OCI-LY7 (cell line): ENCODE measurements at places on chromosomes 4 and X.
A peak's percentile ranks its signal among the peaks of the same experiment; 100 is the strongest.

DNA sequence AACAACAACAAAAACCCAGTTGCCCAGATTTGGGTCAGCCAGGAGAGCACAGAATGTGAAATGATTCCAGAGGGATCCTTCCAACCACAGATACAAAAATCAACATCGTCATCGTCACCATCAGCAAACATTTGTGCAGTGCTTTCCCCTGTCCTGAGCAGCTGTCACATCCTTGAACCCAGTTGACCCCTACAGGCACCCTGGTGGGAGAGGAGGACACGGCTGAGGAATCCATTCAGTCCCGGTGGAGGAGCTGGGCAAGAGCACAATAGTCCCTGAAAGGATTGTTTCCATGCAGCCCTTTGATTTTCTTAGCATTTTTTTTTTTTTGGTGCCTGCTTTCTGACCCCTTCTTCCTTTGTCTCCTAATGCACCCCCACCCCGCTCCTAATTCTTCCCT lies 37.1 kb upstream of the STX18 start:
- DNase-seq, result no peak

DNA sequence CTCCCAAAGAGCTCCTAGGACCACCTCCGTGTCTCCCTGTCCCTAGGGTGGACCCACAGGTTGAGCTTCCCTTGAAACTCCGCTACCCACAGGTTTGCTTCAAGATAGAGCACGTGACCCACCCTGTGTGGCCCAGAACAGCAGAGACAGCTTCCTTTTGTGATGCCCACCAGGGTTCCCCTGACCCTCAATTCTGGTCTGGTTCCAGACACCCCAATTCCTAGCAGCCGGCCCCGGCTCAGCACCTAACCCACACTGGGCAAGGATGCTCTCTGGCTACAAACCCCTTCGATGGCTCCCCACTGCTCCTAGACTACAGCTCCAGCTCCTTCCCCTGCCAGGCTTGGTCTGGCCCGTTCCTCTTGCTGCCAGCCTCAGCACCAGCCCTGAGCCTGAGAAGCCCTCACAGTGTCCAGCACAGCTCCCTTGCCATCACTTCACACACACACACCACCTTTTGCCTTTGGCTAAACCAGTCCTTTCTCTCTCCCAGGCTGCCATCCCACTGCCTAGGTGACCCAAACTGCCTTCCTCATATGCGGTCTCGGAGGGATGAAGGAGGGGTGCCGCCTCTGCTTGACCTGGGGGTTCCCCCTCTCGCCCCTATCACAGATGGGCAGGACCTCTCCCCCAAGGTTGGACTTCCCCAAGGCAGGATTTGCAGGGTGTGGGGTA lies 6.2 kb downstream of the PNCK start:
- DNase-seq, result no peak

DNA sequence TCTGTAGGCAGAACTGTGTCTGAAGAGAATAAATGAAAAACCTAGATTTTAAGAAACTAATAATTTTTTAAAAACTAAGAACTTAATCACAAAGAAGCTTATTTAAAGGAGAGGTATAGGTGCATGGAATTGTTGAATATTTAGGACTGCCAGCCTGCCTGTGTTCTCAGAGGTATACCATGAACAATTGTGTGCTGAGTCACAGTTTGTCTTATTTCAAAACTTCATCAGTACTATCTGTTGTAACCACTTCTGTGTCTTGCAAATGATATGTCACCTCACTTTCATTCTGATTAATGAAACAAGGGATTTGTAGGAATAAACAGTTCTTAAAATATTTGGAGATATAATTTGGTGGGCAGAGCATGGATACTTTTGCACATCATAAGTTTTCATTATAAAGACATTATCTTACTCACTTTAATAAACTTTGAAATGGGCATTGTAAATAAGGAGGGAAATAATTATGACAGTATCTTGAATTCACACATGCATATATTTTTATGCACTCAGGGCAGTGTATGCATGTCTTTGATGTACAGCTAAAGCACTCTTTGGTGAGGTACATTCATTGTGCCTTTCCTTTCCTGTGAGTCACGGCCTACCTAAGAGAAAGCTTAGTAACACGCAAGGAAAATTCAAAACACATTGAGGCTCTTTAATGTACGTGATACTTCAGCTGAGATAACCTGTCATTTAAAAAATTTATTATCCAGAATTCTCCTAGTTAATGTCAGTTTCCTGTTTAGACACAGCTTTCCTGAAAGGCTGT lies 31.7 kb downstream of the STOX2 start:
- DNase-seq, result no peak

DNA sequence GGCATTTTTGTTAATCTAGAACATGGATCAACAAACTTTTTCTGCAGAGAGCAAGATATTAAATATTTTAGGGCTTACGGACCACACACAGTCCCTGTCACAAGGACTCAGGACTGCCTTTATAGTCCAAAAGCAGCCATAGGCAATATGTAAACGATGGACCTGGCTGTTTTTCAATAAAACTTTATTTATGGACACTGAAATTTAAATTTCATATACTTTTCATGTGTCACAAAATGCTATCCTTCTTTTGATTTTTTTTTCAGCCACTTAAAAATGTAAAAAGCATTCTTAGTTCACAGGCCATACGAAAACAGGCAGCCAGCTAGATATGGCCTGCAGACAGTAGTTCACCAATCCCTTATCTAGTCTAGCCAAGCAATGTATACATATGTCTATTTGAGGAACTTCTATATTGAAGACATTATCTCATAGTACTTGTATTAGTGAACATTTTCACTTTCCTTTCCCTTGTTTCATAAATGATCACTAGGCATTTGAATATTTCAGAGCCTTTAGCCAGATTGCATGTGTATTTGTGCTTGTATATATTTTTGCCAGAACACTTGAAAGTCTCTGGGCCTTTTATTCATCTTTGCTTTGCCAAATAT lies 350.9 kb downstream of the RPA4 start:
- no peak for DNase-seq

GRCh38 chrX:15301924-15302323 lies 13.5 kb downstream of the ASB11 start:
- DNase-seq, result no peak

DNA sequence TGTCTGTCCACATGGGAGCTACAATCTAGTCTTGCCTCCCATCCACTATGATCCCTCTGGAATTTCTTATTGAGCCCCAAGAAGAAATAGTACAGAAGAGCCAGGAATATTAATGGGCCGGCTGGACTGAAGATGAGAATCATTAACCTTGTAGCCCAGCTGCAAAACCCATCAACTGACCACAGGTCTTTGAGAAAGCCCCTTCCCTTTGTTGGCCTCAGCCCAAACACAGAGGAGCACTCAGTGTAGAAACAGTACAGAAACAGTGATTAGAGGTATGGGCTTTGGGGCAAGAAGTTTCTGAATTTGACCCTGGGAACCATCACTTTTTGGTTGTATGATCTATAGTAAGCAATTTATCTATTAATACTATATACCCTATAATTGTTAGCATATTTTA lies 76.8 kb upstream of the RAB40AL start:
- no peak for DNase-seq

DNA sequence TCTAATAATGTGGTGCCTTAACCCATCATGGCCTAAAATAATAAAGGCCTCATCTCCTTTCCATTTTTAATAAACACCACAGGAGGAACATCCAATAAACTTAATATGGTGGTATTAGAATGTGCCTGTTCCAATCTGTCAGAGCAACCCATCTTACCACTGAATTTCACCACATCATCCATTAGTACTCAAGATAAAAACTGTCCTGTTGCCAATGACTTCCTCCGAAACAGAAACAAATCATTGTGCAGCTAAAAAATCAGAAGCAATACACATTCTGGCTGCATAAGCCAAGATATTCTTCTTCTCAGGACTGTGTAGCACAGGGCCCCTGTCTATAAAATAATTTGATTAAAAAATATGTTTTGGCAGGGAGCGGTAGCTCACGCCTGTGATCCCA lies 18.5 kb downstream of the TLR10 start:
- DNase-seq, result no peak

DNA sequence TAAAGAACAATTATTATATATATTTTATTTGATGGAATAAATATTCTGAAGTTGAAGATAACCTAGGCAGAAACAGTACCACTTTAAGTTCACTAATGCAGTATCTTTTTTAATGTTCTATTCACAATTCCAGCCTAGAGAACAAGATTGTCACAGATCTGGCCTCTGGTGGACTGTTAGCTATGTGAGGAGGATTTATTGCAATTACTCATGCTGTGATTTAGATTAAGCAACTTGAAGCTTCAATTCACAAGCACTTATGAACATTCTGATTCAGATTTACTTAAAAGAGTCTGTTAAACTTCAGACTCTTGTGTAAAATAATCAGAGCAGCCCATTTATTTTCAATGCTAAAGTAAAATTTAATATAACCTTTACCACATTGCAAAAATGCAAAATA lies 1489.8 kb downstream of the STIM2 start:
- no peak for DNase-seq

GRCh38 chrX:150903110-150903508 lies 4.6 kb upstream of the CD99L2 start:
- DNase-seq, result no peak

DNA sequence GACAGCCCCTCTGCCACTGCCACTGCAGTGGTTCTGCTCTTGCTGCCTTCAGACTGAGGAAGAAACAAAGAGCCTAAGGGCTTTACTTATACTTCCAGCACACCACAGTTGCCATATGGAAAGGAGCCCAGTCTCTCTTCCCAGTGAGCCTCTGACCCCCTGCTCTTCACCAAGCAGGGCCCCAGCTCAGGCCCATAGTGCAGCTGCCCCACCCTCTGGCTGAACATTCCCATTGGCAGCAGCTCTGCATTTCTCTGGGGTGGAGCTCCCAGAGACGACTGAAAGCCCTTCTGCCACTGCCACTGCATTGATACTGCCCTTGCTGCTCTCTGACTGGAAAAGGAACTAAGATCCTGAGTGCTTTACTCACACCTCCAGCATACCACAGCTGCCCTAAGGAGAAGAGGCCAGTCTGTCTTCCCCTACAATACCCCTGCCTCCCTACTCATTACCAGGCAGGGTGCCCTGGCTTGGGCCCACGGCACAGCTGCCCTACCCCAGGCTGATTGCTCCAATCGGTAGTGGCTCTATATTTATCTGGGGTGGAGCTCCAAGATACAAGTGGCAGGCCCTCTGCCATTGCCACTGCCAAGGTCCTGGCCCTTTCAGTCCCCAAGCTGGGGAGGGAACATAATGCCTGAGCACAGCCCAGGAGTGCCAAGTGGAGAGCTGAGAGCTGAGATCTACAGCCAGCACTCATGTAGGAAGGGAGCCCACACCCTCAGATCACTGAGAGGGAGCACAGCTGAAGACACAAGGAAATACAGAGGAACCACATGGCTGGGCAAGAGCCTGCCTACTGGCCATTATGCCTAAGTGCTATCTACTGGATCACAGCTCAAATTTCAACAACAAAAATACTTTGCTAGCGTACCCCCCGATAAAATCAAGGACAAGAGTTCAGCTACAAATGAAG lies 36.0 kb downstream of the AWAT2 start:
- no peak for DNase-seq

GRCh38 chr4:147786531-147786930 lies 54.6 kb downstream of the ARHGAP10 start:
- DNase-seq, result no peak

- peak; percentile 44 for DNase-seq
Observed at GRCh38 chr4:113452868-113453620, 308.5 kb downstream of the CAMK2D start.

DNA sequence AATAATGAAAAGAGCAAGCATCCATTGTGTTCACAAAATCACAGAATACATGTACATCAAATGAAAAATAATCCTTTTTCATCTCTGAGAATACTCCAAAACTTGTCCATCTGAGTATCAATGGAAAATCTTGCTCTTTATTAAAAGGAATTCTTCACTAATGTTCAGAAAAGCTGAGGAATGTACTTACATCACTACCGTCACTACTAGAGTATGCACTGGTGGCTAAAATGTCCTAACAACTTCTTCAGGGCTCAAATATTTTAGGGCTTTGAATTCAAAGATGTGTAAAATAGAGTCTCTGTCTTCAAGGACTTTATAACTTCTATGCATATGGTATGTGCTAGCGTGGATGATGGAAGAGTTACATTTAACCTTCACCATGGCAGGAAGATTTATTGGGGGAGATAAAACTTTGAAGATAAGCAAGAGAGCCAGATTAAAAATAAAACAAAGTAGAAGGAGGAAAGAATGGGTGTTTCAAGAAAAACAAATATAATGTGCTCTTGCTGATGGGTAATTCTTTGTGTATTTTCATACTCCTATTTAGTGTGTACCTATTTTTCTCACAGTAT lies 55.1 kb downstream of the DMD start:
- DNase-seq, result no peak

DNA sequence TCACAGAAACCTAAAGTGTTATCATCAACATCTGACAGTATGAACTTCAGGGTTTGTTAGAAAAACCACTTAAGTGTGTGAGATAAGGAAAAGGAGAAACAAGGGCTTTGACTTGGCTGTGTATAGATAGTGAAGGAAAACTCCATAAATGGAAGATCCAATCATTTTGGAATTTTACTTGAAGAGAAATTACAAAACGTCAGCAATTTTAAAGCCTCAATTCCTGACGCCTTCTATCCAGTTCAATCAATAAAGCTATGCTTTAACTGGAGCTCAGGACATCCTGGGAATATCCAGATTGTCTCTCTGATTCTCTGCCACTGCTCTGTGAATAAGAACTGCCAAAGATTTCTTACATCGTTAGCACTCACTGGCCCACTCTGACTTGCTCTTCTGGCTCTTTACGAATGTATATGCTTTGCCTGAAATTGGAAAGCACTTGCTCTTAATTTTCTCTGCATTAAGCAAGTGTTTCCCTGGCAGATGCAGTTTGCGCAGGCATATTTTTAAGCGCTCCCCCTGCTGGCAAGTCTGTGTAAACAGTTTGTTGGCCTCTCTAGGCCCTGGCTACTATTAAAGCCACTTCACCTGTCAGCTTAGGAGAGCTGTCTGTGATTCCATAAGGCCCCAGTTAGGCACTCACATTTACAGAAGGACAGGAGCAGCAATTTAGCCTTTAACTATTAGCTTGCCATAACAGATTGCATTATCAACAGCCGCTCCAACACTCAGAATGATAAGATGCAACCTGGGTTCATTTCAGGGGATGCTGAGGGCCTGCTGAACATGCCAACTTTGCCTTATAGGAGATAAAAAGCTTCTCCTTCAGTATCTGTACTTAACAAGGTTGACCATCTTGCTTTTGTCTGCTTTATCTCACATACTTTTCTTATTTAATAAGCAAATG lies 251.4 kb upstream of the DDX53 start:
- DNase-seq, result peak; percentile 39

DNA sequence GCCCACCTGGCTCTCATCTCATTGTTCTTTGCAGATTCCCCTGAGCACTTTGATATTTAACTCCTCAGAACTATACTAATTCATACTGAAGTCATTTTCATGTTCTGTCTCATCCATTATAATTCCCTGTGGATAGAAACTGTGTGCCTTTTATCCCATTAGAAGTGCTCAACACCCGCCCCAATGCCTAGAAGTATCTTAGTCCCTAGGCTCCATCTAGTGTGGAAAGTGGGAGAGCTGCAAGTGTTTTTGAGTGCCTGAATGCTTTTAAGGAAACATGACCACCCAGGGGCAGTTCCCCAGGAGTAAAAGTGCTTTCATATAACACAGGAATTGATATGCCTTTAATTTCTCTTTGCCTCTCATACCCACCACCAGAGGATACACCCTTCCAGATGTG lies 117.0 kb downstream of the CHRDL1 start:
- no peak for DNase-seq
